ENCODE measurements at places on chromosomes 2 and 18. TPM values are rescaled to one million over a fixed set of nuclear protein-coding genes. Genes with fewer than 3 reads are reported as not detected.

Gene CCDC148
- 0.51 TPM for polyA plus RNA-seq

Gene EMX1
- 0.01 TPM for polyA plus RNA-seq

Gene MALT1
- 11.3 TPM for polyA plus RNA-seq

Gene DYSF
- polyA plus RNA-seq: 29.8 TPM

Gene MC4R
- not detected for polyA plus RNA-seq

Gene IL37
- polyA plus RNA-seq: not detected

All from heart right ventricle (tissue), 16 donors.